NCI-H1105 (cell line): ENCODE measurements at places on chromosomes 13 and 19.
A peak's percentile ranks its signal among the peaks of the same experiment; 100 is the strongest.

DNA sequence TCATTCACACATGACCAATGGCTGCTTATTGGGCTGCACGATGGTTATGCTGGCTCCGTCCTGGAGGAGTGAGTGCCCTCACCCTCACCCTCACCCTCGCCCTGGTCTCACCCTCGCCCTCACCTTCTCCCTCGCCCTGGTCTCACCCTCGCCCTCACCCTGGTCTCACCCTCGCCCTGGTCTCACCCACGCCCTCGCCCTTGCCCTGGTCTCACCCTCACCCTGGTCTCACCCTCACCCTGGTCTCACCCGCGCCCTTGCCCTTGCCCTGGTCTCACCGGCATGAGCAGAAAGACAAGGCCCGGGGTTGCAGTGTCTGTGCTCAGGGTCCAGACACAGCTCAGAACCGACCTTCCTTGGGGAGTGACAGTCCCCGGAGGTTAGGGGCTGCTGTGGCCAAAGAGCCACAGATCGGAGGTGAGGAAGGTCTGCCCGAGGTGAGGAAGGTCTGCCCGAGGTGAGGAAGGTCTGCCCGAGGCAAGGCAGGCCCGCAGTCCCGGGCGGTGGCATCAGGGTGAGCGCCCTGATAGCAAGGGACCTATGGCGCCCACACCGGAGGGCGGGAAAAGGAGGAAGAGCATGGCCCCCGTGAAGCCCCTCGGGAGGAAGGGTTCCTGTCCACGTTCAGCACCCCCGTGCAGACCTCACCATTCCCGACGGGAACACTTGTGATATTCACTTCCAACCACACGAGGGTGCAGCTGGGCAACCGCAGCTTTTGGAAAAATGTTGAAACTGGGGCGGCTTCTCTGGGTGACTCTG, 65.6 kb downstream of the MCF2L start:
- DNase-seq: peak; percentile 13

GRCh38 chr13:95115525-95115924, 185.7 kb downstream of the ABCC4 start:
- no peak for DNase-seq

DNA sequence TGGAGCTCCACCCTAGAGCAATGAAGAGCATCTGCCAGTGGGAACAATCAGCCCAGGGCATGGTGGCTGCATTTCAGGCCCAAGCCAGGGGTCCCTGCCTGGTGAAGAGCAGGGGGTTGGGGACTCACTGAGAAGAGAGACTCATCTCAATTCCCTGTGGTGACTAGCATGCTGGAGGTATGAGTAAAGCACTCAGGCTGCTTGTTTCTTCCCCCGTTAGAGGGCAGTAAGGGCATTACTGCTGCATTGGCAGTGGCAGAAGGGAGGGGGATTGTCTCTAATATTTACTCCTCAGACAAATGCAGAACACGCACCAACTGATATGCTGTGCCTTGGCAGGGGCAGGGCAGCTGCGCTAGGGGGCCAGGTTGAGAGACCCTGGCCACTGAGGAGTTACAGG, 329.1 kb downstream of the SLITRK5 start:
- DNase-seq: no peak

GRCh38 chr13:98389319-98389718, 187.6 kb downstream of the STK24 start:
- no peak for DNase-seq

- DNase-seq: no peak
Measured at GRCh38 chr13:111491021-111491420, 170.6 kb downstream of the TEX29 start.

DNA sequence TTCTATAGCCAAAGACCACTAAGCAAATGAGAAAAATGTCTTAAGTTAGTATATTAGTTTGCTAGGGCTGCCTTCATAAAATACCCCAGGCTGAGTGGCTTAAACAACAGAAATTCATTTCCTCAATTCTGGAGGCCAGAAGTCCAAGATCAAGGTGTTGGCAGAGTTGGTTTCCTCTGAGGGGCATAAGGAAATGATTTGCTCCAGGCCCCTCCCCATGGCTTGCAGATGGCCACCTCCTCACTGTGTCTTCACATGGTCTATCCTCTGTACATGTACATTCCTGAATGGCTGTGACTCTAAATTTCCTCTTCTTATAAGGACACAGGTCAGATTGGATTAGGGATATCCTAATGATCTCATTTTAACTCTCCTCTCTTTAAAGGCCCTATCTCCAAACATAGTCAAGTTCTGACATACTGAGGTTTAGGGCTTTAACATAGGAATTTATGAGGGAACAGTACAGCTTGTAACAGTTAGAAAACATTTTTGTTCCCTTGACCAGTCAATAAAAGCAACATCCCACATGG, 307.4 kb downstream of the DIAPH3 start:
- no peak for DNase-seq
